Hematopoietic multipotent progenitor cell treated with erythropoietin and hydrocortisone succinate and interleukin-3 and kit ligand, for 6 days (in vitro differentiated cells): ENCODE measurements at places on chromosomes 13 and 19.

GRCh38 chr13:19154843-19155242 is 26.8 kb downstream of the TUBA3C start:
- DNase-seq: no peak

GRCh38 chr19:50415661-50416033 is 3.1 kb upstream of the SPIB start:
- DNase-seq: peak; percentile 82

DNA sequence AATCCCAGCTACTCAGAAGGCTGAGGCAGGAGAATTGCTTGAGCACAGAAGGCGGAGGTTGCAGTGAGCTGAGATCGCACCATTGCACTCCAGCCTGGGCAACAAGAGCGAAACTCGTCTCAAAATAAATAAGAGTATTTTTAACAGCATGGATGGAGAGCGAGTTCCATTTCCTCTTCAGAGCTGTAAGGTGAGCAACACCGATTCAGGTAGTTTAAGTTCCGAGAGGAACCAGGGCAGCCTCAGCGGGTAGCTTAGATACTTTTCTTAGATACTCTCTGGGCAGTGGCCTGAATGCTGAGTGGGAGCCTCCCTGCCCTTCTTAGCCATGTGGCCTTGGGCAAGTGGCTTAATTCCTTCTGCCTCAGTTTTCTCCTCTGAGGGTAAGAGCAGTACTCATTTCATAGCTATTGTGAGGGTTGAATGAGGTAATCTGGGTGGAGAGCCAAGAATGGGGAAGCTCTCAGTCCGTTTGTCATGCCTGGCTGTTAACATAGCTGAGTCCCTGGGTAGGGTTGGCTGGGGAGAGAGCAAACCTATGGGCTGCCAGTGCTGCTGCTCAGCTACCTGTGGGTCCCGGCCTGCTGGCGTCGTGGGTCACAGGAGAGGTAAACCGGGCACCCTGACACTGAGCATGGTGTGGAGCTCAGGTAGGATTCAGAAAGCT is 4.1 kb downstream of the ATP11A start:
- DNase-seq: peak; percentile 69

DNA sequence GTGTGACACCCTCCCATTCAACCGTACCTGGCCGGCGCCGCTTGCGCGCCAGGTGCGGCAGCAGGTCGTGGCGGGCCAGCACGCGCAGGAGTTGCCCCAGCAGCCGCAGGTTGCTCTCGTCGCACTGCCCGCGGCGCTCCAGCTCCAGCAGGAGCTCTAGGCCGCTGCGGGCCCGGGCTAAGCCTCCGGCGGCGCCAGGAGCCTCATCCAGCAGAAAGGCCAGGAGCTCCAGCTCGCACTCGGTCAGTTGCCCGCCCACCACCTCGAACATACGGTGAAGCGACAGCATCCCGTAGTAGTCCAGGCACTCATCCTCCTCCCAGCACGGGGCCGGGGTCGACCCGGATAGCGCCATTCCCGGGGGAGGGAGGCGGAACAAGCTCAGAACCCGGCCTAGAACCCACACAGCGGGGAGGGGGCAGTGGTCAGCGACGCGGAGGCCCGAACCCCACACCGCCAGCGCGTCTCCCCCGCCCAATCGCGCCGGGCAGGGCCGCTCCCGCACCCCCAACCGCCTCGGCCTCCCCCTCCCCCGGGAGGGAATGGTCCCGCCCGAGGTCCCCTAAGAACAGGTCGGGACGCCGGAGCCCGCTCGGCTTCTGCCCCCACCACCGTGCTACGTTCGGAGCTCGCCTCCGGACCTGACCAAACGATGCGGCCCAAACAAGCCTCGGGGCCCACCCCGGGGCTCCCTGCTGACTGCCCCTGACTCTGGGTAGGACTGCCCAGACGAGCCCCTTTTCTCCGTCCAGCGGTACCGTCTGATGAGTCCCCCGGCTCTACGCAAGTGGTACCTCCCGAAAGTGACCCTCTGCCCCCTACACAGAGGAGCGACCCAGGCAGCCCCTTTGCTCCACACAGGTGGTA is 591 bp downstream of the DEDD2 start:
- DNase-seq: peak; percentile 52

DNA sequence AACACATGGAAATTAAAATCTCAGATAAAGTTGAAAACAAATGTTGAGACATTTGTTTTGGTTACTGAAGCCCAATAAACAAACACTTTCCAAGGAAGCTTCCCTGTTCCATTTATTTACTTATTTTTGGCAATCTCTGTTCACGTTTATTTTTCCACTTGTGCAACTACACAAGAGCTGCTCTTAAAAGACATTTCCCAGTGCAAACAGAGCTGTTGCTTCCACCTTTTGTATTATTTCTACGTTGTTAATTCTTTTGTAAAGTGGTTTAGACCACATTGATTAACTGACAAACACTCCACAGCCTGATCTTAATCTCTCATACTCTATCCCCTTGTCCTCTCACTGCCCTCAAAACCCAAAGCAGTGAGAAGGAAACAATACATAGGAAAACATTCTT is 757.6 kb downstream of the LIG4 start:
- no peak for DNase-seq

DNA sequence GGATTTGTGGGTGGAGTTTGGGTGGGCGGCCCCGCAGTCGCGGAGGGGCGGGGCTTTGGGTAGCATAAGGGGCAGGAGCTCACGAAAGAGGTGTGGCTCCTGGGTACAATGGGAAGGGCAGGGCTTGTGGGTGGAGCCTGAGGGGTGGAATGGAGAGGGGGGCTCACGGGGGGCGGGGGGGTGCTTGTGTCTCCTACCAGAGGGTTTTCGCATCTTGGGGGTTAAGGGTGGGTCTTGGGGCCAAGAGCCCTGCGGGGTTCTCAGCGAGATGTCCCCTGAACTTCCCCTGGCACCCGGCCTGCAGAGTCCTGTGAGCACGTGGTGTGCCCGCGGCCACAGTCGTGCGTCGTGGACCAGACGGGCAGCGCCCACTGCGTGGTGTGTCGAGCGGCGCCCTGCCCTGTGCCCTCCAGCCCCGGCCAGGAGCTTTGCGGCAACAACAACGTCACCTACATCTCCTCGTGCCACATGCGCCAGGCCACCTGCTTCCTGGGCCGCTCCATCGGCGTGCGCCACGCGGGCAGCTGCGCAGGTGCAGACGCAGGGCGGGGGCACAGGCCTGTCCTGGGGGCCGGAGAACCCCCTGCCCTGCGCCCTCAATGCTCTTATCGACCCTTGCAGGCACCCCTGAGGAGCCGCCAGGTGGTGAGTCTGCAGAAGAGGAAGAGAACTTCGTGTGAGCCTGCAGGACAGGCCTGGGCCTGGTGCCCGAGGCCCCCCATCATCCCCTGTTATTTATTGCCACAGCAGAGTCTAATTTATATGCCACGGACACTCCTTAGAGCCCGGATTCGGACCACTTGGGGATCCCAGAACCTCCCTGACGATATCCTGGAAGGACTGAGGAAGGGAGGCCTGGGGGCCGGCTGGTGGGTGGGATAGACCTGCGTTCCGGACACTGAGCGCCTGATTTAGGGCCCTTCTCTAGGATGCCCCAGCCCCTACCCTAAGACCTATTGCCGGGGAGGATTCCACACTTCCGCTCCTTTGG is 5.1 kb downstream of the FSTL3 start:
- DNase-seq: peak; percentile 98

DNA sequence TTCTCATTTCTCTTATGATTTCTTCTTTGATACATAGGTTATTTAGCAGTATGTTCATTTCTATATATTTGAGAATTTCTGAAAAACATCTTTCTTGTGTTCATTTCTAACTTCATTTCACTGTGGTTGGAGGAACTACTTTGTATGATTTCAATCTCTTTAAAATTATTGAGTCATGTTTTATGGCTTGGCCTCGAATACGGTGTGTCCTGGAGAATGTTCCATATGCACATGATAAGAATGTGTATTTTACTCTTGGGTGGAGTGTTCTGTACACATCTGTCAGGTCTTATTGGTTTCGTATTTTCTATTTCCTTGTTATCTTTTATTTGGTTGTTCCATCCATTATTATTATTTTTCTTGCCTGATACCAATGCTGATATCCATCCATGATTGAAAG is 22.9 kb downstream of the DNM2 start:
- peak; percentile 55 for DNase-seq

- DNase-seq: no peak
Observed at GRCh38 chr19:35340431-35340830, 7.3 kb upstream of the FFAR1 start.

DNA sequence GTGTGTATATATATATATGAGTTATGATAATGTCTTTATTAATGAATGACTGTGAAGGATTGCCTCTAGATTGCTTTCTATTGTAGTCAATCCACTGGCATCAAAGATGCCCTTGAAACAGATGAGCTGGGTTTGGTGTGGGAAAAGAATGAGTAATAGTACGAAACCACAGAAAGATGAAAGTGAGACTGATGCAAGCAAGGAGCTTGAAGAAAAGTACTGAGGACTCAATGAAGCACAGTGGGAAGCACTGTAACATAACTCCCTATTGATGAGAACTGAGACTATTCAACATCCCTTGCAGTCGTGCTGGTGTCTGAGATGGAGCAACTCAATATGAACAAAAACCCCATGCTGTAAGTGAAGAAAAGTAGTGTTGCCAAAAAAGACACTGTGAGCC is 1794.2 kb downstream of the SLITRK5 start:
- DNase-seq: no peak

GRCh38 chr19:14412996-14413692 is 6.0 kb downstream of the DDX39A start:
- DNase-seq: no peak

DNA sequence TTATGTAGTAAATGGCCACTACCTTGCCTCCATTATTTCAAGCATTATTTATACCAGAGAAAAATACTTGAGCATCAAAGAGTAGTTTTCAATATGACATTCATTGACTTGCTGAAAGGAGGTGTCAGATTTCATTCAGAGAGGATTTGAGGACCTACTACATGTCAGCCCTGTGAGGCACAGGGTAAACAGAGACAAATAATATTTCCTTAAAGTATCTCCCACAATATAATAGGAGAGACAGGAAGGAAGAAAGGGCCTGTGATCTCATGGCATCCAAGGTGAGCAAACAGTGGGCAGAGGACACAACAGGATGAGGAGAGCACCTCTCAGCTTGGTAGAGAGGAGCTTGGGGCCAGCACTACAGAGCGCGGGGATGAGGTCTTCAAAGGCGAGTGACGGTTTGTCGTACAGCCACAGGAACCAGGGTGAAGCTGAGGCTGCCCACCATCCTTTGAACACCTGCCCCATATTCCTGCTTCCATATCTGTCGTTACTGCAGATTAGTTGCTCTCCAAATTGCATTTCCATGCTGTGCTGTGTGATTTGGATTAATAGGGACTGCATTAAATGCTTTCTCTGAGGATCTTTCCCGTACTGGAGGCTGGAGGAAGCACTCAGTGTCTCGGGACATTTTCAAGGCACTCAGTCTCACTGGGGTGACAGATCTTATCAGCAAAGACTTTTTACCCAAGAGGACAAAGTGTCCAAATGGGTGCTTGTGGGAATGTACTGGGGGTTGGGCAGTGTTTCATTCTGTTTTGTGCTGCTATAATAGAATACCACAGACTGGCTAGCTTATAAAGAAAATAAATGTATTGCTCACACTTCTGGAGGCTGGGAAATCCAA is 59.2 kb downstream of the GJA3 start:
- DNase-seq: no peak

DNA sequence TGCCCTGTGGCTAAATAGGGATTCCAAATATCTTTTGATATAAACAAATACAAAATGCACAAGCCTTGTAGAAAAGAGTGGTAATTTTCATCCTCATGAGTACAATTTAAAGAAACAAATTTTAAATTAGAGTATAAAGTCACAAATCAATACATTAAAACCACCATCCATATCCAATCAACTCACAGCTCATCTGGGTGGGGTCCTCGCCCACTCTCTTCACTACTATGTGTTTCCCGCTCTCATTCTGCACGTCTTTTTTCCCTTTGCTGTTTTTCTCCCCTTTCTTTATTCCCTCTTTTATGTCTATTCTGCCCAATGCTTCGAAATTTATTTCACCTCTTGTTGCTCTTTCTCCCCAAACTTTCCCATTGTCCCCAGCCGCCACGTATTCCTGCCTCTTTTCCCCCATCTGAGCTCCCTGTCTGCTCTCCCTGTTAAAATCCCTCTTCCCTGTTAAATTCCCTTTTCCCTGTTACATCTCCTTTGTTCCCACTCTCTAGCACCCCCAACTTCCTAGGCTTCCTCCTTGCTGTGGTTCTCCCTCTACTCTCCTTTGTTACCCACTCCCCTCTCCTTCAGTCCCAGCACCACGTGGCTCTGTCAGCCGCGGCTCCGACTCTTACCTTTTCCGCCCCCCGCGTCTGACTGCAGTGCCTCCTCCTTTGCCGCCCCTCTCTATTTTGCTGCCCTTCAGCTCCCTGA is 1.3 kb downstream of the ZNF616 start:
- peak; percentile 63 for DNase-seq

DNA sequence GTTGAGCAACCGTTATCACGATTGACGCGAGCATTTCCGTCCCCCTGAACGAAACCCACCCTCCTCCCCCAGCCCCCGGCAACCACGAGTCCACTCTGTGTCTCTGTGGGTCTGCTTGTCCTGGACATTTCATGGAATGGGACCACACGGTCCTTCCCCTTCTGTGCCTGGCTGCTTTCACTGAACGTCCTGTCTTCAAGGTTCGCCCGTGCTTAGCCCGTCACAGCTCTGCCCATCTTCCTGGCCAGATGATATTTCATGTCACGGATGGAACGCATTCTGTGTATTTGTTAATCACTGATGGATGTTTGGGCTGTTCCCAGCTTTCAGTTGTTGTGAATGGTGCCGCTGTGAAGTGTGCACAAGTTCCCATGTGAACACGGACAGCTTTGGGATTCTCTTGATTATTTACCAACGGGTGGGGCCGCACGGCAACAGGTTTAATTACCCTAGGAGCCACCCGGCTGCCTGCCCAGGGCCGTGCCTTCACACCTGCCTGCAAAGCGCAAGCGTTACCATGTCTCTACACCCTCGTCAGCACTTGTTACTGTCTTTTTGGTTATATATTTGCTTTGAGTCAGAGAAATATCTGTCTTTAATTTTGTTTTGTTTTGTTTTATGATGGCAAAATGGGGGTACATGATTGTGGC is 42.5 kb downstream of the RASA3 start:
- no peak for DNase-seq

GRCh38 chr13:20715330-20715712 is 11.8 kb downstream of the IL17D start:
- DNase-seq: no peak

- no peak for DNase-seq
Observed at GRCh38 chr19:14112809-14113385, 4.7 kb downstream of the PRKACA start.

DNA sequence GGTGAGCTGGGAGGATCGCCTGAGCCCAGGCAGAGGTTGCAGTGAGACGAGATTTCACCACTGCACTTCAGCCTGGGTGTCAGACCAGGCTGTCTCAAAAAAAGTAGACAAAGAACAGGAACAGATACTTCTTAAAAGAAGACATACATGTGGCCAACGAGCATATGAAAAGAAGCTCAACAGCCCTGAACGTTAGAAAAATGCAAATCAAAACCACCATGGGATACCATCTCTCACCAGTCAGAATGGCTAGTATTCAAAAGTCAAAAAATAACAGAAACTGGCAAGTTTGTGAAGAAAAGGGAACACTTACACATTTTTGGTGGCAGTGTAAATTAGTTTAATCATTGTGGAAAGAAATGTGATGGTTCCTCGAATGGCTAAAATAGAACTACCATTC is 3.0 kb upstream of the LGALS14 start:
- DNase-seq: no peak

- peak; percentile 83 for DNase-seq
Observed at GRCh38 chr13:114078461-114079451, 53.7 kb downstream of the RASA3 start.

- peak; percentile 43 for DNase-seq
Observed at GRCh38 chr19:41424335-41425173, 2.6 kb downstream of the B3GNT8 start.
